ENCODE measurements at places on chromosomes 12 and 14.

GRCh38 chr14:27886256-27886655 is 880.3 kb upstream of the FOXG1 start:
- DNase-seq = no peak

GRCh38 chr14:21768116-21768874 is 94.7 kb upstream of the OR4E1 start:
- peak; percentile 45 for DNase-seq

GRCh38 chr12:32854716-32855115 is 41.9 kb downstream of the PKP2 start:
- no peak for DNase-seq

GRCh38 chr14:54680651-54681050 is 113.7 kb downstream of the SAMD4A start:
- no peak for DNase-seq

- no peak for DNase-seq
Observed at GRCh38 chr14:92534932-92535643, 21.5 kb downstream of the RIN3 start.

- no peak for DNase-seq
Observed at GRCh38 chr12:70078161-70078560, 165.1 kb upstream of the CNOT2 start.

DNA sequence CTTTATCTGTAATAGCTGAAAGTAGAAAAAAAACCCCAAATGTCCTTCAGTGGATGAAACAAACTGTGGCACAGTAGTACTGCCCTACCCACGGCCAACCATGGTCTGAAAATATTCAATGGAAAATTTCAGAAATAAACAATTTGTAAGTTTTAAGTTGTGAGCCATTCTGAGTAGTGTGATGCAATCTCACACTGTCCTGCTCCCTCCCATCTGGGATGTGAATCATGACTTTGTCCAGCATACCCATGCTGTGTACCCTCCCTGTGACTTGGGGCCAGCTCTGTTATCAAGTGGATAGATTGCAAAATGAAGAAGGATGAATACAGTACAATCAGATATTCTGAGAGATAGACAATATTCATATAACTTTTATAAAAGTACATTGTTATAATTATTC is 106.2 kb downstream of the SMOC1 start:
- DNase-seq = no peak

- no peak for DNase-seq
Observed at GRCh38 chr12:127041985-127042625, 1224.9 kb upstream of the TMEM132C start.

DNA sequence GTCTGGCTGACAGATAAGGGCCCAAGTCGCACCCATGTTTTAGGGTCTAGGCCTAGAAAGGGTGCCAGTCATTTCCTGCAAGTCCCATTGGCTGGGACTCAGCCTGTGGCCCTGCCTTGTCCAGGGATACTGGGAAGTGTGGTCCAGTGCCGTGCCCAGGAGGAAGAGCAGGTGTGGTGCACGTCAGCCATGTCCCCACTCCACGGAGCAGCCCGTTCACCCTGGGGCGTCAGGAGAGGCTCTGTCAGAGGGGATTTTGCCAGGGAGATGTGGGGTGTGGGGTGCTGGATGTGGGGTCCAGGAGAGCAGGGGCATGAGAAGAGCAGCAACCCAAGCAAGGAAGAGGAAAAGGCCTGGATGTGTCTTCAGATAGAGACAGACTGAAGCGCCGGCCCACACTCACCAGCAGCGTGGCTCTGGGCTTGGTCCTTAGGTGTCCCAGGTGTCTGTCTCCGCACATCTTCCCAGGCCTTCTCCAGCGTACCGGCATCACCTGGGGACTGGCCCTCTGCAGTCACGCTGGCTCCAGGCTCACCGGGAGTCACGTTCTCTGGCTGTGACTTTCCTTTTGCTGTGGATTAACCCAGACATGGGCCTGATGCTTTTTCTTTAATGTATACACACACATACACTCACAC is 138.2 kb downstream of the CACNA1C start:
- DNase-seq = no peak

- no peak for DNase-seq
Observed at GRCh38 chr14:65373671-65374039, 38.9 kb upstream of the FUT8 start.

DNA sequence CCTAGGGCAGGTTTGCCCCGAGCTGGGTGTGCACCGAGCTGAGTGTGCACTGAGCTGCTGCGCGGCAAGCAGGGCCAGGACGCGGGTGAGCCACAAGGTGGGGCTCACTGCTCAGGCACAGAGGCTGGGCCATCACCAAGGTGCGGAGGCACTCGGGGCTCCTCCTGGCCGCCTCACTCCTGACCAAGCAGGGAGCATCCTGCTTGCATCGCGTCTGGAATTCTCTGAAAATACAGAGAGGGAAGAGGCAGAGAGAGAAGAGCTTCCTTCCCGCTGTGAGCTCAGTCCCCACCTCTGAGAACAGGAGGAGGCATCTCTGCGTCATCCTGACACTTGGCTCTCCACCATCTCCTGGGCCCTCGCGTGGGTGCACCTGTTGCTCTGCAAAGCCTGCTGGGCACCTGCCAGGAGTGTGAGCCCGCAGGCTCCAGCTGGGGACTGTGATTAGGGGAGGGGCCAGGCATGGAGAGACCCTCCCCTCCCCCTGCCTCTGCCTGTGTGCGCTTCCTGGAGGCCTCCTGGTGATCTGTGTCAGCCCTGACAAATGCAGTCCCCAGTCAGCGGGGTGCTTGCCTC is 116.3 kb downstream of the GLT1D1 start:
- peak; percentile 22 for DNase-seq

DNA sequence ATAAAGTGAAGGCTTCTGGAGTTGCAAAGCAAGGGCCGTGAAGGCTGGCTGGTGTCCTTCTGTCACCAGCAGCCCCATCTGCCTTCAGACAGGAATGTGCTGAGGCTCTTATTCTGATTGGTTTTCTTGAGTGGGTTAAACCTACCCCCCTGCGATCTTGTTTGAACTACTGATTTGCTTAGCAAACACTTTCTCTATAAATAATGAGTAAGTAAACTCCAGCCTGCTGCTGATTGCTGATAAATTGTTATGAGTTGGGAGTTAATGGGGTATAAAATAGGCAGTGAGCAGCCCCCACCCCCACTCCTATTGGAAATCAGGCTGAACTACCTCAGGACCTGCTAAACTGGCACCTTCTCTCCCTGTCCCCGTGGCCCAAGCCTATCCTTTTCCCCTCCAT is 146.1 kb upstream of the NOS1 start:
- no peak for DNase-seq

DNA sequence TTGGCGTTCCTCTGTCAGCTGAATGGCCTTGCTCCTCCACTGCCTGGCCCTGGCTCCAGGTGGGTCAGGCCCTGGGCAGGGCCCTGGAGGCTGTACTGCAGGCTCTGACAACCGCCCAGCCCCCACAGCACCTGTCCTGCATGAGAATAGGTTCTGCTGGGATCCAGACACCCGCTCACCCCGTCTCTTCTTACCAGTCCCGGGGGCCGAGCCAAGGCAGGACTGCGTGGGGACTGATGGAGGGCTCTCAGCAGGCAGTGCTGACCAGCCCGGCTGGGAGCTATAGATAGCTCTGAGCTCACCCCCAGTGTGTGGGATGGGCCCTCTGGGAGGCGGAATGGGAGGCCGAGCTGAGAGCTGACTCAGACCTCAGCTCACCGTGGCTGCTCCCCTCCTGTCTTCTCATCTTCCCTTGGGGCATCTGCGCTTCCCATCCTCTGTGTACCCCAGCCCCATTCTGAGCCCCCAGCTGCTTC is 39.6 kb downstream of the TEAD4 start:
- DNase-seq = no peak

- DNase-seq = no peak
Observed at GRCh38 chr12:78887444-78887843, 22.9 kb downstream of the SYT1 start.

GRCh38 chr14:65810322-65810721 is 397.8 kb downstream of the FUT8 start:
- no peak for DNase-seq

DNA sequence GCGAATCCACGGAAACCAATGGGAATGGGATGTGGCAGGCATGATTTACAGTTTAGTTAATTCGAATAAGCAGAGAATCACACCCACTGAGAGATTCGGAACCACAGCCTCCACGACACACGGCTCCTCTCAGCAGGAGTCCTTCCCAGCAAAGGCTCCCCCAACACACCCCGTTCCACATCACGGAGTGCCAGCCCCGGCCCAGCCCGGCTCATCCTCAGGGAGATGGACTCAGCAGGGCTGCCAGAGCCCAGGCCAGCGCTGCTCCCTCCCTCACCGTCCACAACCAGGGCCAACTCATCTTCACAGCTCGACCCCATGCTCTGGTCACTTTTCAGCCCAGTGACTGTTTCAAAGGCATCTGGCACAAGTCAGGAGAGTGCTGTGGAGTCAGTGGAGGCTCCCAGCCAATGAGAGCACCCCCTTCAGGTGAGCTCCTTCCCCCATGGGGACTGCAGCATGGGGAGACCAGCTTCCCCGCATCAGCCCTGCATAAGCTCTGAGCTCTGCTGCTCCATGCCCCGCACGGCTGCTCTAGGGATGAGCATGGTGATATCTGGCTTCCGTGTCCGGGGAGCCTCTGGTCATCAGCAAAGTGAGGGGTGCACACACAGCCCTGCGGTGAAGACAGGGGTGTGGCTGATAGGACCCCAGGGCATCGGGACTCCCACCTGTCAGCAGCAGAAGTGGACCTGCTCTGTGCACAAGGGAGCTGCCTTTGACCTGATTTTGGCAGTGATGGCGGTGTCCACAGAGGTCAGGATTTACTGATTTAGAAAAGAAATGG is 238.8 kb upstream of the SFSWAP start:
- no peak for DNase-seq
